Left cardiac atrium (tissue), 4 donors: ENCODE measurements at places on chromosomes 1 and 21. TPM values are rescaled to one million over a fixed set of nuclear protein-coding genes. Genes with fewer than 3 reads are reported as not detected.

DNA sequence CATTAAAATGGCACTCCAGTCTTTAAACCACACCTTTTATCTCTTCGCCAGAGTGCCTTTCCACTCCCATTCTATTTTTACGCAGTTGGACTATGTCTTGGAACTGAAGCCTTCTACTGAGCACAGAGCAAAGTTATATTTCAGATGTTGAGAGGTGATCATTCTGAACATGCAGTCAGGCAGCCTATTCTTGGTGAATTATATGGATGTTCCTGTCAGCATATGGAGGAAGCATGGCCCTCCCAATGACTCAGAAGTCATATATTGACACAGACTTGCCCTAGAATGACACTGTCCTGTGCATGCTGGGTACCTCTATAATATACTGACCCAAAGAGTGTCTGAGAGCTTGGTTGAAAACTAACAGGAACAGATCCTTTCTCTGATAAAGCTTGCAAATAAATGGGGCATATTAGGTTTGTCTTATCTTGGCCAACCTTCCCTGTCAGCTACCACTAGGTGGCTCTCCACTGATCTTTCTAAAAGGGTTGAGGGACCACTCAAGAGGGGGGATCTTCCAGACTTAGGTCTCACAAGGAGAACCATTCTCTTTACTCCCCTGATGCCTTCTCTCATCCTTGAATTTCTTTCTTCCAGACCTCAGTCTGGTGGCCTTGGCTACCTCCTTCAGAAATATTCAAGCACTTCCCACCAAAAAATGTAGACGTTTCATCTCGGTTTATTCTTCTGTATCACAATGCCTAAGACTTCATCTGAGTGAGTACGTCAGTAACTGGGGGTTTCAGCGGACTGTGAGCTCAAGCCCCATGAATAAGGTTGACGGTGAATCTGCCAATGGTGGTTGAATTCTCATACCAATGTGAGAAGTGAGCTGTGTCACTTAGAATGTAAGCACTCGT is 11.8 kb upstream of the ALG14 start:
- no peak for DNase-seq

DNA sequence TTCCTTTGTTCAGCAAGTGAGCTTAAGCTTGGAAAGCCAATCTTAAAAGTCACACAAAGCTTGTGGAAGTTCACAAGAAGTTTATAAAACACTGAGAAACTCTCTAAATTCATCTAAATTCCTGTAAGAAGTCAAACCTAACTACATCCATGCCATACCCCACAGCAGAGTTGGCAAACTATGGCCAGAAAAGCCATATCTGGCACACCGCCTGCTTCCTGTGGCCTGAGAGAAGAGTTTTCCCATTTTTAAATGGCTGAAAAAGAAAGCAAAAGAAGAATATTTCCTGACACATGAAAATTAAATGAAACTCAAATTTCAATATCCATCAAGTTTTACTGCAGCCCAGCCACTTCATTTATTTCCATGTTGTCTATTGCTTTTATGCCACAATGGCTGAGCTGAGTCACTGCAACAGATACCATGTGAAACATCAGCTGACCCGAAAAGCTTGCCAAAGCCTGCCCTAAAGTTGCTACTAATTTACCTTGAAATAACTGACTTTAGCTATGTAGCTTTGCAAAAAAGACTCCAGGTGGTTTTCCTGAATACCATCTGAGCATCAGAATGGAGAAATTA is 237.1 kb downstream of the SLC45A1 start:
- no peak for DNase-seq

MASP2 gene
- total RNA-seq = not detected

- no peak for DNase-seq
These were observed 338.5 kb downstream of the PTPRU start for GRCh38 chr1:29574871-29575270.

- DNase-seq = peak; percentile 83
These were observed 6.3 kb upstream of the TMEM39B start for GRCh38 chr1:32066489-32066873.

- no peak for DNase-seq
These were observed 70.5 kb upstream of the HSPA13 start for GRCh38 chr21:14453339-14454015.

- no peak for DNase-seq
These were observed 150.3 kb downstream of the DMRTA2 start for GRCh38 chr1:50272912-50273311.
